Dermis lymphatic vessel endothelial cell (primary cell): ENCODE measurements at places on chromosomes 5 and 9. TPM values are rescaled to one million over a fixed set of nuclear protein-coding genes. Genes with fewer than 3 reads are reported as not detected.

The DBN1 gene
- 91.8 and 130 TPM in 2 replicates for total RNA-seq

The NFX1 gene
- 12.5 and 13.3 TPM in 2 replicates for total RNA-seq

The WNT8A gene
- total RNA-seq: not detected in 2 replicates

The MAMDC2 gene
- total RNA-seq: 0.09 and 0.22 TPM in 2 replicates

The GPR21 gene
- 0.65 and 0.95 TPM in 2 replicates for total RNA-seq

The ADGRV1 gene
- 0.11 and 0.17 TPM in 2 replicates for total RNA-seq

The SPRY4 gene
- total RNA-seq: 6.1 and 7.0 TPM in 2 replicates

The C5orf58 gene
- not detected in 2 replicates for total RNA-seq

The PCDH12 gene
- total RNA-seq: 18.7 and 43.6 TPM in 2 replicates
